ENCODE measurements at places on chromosomes 5 and 9.

DNA sequence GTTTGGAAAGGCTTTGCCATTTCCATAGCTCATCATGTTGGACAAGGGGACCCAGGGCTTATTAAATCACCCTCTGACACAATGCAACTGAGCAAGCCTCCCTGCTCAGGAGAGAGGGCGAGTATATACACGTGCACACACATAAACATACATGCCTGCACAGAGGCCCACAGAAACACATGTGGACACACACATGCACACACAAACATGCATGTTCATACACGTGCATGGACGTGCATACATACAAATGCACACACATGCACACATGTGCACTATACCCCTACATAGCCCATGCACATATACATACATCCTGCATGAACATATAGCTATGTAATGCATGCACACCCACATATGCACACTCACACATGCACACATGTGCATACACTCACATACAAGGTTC lies 99.5 kb upstream of the ALDH1B1 start:
- DNase-seq: no peak

DNA sequence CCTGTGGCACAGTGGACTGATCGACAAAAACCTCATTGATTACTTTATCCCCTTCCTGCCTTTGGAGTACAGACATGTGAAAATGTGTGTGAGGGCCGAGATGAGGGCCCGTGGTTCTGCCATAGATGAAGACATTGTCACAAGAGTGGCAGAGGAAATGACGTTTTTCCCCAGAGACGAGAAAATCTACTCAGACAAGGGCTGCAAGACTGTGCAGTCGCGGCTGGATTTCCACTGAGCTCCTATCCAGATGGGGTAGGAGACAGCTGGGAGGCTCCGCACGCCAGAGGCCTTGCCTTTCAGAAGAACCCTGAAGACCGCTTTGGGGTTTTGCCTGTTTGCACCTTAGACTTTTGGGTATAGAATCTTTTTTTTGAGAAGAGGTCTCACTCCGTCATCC lies 6.4 kb downstream of the TOR1B start:
- no peak for DNase-seq

GRCh38 chr5:41935544-41935943 lies 10.5 kb downstream of the FBXO4 start:
- DNase-seq: no peak

DNA sequence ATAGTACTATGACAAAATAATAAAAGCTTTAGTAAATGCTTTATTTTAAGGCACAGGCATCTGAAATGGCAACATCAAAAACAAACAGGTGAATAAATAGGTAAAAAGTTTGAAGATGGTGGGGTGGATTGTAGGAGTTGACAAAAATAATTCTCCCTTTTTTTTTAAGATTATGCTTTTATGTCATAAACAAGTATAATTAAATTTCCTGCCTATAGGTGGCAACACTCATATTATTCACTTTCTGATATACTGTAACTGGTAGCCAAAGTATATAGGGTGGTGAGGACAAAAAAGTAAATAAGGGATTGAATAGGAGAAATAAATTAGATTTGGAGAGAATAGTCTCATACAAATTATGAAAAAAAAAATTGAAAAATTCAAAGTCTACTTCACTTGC lies 120.0 kb upstream of the ACOT12 start:
- DNase-seq: no peak

DNA sequence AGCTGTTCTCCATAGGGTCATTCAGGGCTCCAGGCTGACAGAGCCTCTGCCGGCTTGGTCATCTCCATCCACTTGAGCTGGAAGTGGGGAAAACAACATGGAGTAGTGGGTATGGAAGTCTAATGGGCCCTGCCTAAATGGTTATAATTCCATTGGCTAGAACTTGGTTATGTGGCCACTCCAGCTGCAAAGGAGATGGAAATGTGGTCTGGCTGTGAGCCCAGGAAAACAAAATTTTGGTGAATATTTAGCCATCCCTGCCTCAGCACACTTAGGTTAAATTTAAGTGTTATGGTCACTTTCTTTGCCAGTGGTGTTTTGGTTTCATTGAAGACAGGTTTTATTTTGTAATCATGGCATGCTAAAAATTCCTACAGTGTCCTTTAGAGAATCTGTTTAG lies 112.3 kb downstream of the SMARCA2 start:
- DNase-seq: no peak

Measured in Panc1 (cell line).